Gastroesophageal sphincter (tissue), 4 donors: ENCODE measurements at places on chromosomes 2 and 18. TPM values are rescaled to one million over a fixed set of nuclear protein-coding genes. Genes with fewer than 3 reads are reported as not detected.

DNA sequence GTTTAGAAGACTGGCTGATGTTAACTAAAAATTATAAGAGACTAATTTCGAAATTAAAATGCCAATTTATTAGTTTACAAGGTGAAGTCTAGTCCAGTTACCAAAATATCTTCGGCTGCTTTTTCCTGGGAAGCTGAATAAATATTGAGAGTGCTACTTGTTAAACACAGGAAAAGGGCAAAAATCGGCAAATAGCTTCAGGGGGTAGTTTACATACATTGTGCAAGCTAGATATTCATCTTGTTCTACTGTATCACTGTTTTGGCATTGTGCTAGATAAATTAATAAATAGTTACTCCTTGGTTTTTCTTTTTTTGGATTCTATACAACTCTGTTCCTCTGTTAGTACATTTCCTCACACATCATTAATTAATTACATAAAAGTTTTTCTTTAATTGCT lies 29.3 kb downstream of the NHEJ1 start:
- ATAC-seq = no peak

DNA sequence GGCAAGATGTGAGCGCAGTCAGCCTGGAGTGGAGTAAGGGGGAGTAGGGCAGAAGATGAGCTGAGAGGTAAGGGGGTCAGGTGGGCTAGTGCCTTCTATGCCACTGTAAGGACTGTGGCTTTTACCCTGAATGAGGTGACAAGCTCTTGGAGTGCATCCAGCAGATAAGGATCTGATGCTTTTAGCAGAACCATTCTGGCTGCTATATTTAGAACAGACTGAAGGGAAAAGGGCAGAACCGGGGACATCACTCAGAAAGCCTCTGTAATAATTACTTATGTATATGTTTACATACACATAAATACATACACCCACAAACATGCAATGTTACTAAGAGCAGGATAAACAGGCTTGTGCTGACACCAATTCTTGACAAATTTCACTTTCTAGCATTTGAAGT lies 124.8 kb downstream of the DTNB start:
- ATAC-seq = no peak

DNA sequence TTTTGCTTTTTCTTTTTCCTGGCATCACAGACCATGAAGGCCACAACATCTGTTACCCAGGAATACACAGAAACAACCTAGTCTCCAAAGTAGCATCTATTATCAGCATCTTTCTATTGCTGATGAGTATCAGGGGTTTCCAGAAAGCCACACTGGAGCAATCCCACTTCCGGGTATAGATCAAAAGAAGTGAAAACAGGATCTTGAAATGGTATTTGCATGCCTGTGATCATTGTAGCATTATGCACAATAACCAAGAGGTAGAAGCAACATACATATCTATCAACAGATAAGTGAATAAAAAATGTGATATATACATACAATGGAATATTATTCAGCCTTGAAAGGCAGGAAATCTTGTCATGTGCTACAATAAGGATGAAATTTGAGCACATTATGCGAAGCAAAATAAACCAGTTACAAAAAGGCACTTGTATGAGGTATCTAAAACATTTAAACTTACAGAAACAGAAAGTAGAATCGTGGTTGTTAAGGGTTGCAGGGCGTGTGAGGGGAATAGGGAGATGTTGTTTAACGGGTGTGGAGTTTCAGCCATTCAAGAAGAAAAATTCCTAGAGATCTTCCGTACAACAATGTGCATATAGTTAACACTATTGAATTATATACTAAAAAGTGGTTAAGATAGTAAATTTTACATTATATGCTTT lies 115.1 kb downstream of the KCNE4 start:
- no peak for ATAC-seq

Gene SCN7A
- total RNA-seq = 67.6 TPM

DNA sequence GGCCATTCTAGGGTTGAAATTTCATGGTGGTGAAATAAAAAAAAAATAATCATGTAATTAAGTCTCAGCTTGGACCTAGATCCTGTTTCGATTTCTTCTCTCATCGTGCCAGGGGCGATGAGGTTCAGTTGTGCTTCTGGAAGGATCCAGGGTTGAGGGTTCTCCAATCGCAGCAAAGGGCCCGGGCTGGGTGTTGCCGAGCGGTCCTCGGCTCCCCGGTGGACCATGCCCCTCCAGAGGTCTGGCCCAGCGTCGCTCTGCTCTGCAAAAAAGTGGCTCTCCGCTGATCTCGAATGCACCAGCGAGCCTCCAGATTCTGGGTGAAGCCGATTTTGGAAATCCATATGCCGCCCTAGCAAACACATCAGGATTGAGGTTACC lies 39.0 kb downstream of the EN1 start:
- ATAC-seq = no peak

- no peak for ATAC-seq
Measured at GRCh38 chr2:238873841-238874240, 26.0 kb downstream of the TWIST2 start.

DNA sequence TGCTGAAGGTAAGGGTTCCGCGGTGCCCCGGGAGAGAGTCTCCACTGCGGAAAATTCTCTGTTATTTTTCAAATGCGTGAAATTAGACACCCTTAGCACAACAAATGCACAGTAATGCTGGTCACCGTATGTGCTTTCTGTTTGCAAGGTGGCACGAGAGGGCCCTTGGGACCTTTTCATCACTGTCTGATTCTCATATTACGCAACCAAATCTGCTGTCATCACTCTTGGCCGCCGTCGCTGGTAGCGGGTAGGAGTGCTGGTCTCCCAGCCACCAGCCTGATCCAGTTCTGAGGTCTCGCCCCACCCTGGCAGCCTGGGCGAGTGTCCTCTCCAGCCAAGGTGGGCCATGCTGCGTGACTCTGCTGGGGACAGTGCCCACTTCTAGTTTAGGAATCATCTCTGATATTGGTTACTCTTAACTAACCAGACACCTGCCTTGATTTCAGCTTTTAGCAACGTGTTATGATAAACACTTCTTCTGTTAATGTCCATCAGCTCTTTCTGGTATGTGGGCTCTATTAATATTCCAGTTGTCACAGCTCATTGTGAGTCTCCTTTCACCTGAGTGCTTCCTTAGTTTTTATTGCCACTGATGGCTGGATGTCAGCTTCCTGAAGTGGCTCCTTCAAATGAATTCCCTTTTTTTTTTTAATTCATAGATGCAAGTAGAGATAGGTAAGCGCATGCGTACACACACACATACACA lies 199.4 kb downstream of the GBX2 start:
- no peak for ATAC-seq

DNA sequence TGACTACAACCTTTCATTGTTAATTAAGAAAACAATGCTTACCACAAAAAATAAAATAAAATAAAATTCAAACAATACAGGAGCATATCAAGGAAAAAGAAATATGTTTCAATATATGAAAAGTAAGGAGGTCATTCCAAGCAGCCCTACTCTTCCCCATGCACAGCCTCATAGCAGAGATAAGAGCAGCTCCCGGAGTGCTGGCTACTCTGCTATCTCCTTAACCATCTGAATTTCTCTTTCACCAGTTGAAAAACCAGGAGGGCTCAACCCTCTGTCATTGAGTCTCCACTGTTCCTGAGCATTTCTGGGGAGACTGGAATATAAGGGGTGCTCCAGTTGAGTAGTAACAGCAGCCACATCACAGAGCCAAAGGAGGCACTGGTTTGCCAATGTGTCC lies 201.4 kb downstream of the TCF4 start:
- no peak for ATAC-seq

GRCh38 chr2:159032146-159032545 lies 63.7 kb downstream of the TANC1 start:
- no peak for ATAC-seq

GRCh38 chr18:67525328-67526099 lies 9.0 kb upstream of the DSEL start:
- peak; percentile 86 for ATAC-seq

GRCh38 chr18:23867006-23867405 lies 147.5 kb upstream of the TTC39C start:
- no peak for ATAC-seq

GRCh38 chr18:8052237-8052701 lies 485.2 kb downstream of the PTPRM start:
- no peak for ATAC-seq

Gene KATNAL2
- 0.89 TPM for total RNA-seq

Gene OR6B3
- total RNA-seq = not detected

Gene COX5B
- 319 TPM for total RNA-seq

- ATAC-seq = no peak
Measured at GRCh38 chr18:30432349-30432748, 610.2 kb downstream of the DSC3 start.

DNA sequence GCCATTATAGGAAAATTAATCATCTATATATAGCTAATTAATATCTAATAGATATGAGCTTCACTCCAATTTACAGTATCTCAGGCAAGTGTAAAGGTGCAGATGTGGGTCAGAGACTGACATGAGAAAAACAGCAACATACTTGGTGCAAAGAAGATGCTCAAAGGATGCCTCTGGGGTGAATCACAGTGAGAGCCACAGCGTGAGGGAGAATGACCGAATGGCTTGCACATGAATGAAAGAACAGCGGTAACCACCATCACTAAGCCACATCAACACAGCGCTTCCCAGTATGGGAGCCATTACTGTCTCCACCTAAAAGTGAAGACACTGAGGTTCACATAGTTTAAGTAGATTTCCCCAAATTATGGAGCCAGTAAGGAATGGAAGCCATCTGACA lies 423.4 kb upstream of the ID2 start:
- ATAC-seq = no peak

Gene LYPD6
- 2.0 TPM for total RNA-seq

- ATAC-seq = no peak
Measured at GRCh38 chr2:237474442-237474911, 12.6 kb upstream of the MLPH start.

DNA sequence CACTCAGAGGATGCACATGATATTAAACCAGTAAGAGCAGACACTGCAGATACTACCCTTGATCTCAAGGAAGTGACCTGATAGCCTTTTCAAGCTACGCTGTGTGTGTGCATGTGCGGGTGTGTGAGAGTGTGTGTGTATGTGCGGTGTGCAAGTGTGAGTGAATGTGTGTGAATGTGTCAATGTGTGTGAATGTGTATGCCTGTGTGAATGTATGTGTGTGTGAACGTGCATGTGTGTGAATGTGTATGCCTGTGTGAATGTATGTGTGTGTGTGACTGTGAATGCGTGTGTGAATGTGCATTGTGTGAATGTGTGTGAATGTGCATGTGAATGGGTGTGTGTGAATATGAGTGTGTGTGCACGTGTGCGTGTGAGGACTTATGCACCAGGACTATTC lies 53.8 kb downstream of the KCNG2 start:
- no peak for ATAC-seq

- no peak for ATAC-seq
Measured at GRCh38 chr2:64268330-64269048, 124.3 kb upstream of the PELI1 start.

DNA sequence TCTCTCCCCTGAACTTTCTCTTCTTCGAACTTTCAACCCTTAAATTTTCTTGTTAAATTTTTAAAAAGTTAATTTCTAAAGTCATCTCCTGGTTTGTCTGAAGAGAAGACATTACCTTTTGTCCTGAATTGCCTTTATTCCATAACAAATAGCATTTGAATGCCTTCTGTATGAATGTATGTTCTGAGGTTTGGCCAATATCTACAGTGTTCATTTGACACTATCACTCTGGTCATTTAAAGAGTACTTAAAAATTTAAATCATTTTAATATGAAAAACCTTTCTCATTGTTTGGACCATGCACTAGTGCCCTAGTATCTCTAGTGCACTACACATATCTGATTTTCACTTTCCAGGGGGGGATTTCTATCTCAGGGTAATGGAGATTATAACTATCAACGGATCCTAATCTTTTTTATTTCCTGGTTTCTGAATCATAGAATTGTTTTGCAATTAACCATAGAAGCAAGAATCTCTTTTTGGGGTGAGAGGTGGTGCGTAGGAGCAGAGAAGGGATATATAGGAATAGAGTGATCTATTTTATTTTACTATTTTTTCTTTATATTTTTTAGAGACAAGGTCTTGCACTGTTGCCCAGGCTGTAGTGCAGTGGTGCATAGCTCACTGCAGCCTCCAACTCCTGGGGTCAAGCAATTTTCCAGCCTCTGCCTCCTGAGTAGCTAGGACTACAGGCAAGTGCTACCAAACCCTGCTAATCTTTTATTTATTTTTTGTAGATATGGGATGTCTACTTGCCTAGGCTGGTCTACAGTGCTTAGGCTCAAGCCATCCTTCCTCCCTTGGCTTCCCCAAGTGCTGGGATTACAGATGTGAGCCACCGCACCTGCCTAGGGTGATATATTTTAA lies 25.5 kb downstream of the TANC1 start:
- no peak for ATAC-seq

DNA sequence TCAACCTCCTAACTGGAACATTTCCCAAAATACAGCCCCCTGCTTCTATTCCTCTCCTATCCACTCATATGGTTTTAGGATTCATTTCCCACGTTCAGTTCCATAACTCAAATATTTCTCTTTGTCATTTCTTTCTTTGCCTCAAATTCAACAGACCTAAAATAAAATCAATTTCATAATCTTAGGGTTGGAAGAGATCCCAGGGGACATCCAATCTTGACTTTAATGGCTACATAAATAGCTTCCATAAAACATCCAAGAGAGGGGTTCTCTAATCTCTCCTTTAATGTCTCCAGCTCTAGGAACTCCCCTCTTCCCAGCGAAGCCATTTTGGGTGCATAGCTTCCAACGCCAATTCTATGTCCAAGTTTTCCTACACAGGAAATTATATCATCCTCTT lies 33.8 kb downstream of the RBKS start:
- no peak for ATAC-seq

DNA sequence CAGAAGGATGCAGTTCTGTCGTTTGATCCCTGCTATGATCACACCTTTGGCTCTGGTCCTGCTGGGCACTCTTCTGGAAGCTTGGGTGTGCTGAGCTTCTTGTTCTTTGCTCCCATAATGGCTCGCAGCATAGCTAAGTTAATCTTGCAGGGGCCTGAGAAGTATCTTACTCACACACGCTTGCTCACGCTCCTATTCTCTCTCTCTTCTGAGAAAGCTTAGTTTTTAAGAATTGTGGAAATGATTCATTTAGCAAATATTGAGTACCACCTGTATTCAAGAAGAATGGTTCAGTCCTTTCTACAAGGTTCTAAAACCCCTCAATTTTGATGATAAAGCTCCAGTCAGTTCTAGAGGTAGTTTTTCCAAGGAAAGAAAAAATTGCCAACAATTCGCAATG lies 40.6 kb downstream of the XRCC5 start:
- ATAC-seq = no peak

DNA sequence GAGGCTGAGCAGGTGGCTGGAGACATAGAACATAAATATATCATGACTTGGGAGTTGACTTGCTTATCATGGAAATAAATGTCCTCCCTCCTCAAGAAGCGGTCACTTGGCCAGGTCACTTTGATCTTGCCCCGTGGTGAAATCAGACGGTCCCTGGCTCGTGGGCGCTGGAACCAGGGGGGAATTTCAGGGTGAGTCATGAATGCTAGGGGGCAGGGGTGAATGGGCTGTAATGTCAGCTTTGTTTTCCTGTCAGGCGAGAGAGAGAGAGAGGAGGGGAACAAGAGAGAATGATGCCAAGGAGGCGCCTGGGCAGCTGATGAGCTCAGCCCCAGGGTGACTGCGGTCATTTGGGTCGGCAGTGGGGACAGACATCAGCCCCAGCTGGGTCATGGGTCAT lies 47.7 kb downstream of the RRM2 start:
- ATAC-seq = no peak
